Hematopoietic multipotent progenitor cell treated with erythropoietin and hydrocortisone succinate and interleukin-3 and kit ligand, for 8 days (in vitro differentiated cells): ENCODE measurements at places on chromosomes 2 and 18.

GRCh38 chr2:172572981-172573380 lies 17.1 kb downstream of the PDK1 start:
- DNase-seq: no peak

DNA sequence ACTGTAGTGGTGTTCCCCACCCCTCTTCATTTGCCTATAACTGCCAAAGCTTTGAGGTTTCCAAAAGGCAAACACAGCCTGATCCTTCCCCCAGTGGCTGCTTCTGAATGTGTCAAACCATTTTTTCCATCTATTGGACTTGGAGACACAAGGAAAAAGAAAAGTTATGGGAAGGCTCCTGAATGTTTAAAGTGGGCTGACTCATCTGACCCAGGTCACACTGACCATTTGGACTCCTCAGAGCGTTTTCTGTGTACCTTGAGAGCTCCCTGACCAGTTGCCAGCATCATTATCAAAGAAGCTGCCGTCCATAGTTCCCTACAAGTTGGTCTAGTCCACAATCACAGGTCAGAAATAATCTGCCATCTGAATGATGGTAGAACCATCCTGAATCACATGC lies 123.4 kb upstream of the COL3A1 start:
- DNase-seq: no peak

- DNase-seq: no peak
These were observed 264.3 kb downstream of the PTGR3 start for GRCh38 chr18:74944676-74945075.

- DNase-seq: no peak
These were observed 455.7 kb downstream of the ARHGAP15 start for GRCh38 chr2:143584936-143585335.

GRCh38 chr2:100286318-100286717 lies 36.0 kb downstream of the LONRF2 start:
- DNase-seq: no peak

DNA sequence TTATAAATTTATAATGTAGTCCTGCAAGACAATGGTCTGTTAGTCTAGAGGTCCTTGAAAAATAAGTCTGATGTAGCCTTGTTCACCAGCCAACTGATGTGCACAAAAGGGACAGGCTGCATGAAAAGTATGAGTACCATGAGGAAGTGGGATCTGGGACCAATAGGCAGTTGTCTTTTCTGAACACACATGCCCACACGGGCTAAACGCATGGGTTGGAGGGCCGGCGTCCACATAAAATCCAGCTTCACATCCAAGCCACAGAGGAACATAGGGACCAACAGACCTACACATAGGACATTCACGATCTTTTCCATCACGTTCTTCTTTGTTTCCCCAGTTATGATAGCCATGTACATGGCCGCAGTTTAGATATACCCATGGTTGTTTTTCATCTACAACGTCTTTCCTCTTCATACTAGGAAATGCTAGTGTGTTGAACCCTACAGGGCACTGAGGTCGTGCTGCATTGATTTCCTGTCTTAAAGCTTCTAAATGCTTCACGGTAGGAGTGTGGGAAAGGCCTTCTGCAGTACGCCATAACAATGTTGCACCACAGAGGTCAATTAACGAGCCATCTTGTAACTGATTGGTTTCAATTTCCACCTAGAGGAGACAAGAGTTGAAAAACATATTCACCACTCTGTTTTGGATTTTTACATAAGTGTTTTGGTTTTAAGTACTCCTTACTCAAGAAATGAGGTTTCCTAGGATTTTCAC lies 49.4 kb downstream of the PELI1 start:
- no peak for DNase-seq

DNA sequence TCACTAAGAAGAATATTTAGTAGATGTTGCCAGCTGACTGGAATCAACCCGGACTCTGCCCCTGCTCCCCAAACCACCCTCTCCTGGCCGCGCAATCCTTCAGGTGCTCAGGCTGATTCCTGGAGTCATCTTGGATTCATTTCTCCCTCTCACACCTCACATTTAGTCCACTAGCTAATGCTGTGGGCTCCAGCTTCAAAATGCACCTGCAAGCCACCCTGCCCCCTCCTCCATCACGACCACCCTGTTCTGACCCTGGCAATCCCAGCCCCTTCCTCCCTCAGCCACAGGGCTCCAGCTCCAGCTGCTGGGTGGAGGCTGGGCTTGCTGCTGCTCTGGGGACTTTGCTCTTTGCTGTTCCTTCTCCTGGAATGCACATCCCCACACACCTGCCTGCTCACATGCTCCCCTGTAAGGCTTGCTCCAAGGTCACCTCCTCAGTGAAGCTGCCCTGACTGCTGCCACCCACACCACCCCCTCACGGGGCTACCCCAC lies 61.3 kb upstream of the SH3RF3 start:
- no peak for DNase-seq

GRCh38 chr2:130796290-130796689 lies 40.4 kb upstream of the ARHGEF4 start:
- DNase-seq: no peak

GRCh38 chr2:55163274-55163721 lies 68.8 kb downstream of the CLHC1 start:
- no peak for DNase-seq

GRCh38 chr2:18545384-18545783 lies 15.1 kb downstream of the RDH14 start:
- DNase-seq: no peak
